GM06990 (cell line): ENCODE measurements at places on chromosomes 11 and 22.

- DNase-seq: no peak
These were observed 86.2 kb upstream of the NCAM1 start for GRCh38 chr11:112874980-112875379.

- no peak for DNase-seq
These were observed 14.8 kb upstream of the INCENP start for GRCh38 chr11:62108971-62109404.

- no peak for DNase-seq
These were observed 8.9 kb downstream of the ZNRF3 start for GRCh38 chr22:28892175-28892731.

DNA sequence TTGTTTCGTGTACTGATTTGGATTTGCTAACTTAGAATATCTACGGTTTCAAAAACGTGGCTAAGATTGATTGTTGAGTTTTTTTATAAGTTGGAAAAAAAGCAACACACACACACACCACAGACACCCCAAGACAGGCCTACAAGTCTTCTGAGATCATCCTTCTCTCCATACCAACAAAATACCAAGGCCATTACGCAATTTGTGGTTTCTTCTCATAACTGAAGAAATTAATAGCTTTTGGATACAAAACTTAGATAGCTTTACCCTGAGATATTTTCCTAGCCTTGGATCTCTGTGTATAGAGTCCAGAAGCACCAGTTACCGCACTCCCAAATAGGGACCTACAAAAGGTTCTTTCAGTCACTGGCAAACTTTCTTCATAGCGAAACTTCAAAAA, 113.6 kb downstream of the SIK3 start:
- no peak for DNase-seq

GRCh38 chr11:118065384-118065783, 11.5 kb upstream of the TMPRSS4 start:
- DNase-seq: no peak
